ENCODE measurements at places on chromosomes 2 and 18.

DNA sequence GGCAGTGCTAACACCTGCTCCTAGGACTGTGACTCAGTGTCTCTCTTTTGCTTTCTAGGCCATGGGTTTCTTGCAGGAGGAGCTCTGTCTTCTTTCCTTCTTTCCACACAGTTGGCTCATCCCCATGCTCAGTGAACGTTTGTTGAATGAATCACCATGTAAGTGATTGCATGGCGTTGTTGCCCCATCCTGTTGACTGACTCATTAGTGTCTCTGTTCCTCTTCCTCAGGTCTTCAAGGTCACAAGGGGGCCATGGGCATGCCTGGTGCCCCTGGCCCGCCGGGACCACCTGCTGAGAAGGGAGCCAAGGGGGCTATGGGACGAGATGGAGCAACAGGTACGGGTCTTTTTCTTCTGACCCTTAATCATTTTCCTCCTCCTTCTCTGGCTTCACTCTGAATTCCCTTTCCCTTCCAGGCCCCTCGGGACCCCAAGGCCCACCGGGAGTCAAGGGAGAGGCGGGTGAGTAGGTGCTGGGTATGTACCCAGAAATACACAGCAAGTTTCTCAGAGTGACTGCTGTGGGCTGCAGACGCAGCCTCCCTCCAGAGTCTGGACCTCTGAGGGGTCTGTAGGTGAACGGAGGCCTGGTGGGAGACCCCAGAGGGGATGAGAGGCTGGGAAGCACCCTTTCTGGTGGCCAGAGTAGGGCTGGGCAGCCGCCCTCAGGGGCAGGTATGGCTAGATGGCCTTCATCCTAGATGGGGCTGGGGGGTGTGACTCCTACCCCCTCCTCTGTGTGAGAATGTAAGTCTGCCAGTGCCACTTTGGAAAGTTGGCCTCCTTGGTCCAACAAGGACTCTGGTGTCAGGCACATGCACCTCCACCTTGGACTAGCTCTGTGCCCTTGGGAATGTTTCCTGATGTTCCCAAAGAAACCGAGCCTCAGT, 32.4 kb downstream of the MARCO start:
- no peak for DNase-seq

DNA sequence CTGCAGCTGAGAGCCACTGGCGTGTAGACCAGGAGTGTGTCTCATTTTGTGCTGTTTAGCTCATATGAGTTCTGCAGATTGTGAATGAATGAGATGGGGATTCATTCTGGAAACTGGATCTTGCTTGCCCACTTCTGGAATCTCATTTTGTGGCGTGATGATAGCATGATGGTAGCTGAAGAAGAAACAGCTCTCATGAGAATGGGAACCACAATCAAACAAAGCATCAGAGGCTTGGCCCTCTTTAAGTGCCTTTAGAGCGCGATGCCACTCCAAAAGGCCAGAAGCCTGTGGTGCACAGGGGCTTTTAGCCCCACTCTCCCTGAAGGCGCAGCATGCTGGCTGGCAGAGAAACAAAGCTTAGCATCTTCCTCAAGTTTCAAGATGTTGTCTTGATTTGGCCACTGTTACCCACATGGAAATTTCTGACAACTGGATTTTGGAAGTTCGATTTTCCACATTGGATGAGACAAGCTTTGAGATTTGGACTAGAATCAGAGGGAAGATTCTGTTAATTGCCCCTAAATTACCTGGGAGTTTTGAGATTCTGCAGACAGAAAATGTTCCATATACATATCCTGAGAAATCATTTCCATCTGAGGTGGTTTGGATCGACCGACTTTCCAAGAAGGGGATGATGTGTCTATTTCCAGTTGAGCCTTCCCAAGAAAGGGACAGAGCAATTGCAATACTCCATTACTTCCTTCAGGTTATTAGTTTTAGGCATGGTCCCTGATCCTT, 234.5 kb downstream of the VAPA start:
- DNase-seq = no peak

- DNase-seq = no peak
These were observed 756 bp upstream of the OST4 start for GRCh38 chr2:27071990-27072830.

GRCh38 chr2:121030523-121030922, 254.5 kb downstream of the TFCP2L1 start:
- DNase-seq = no peak

DNA sequence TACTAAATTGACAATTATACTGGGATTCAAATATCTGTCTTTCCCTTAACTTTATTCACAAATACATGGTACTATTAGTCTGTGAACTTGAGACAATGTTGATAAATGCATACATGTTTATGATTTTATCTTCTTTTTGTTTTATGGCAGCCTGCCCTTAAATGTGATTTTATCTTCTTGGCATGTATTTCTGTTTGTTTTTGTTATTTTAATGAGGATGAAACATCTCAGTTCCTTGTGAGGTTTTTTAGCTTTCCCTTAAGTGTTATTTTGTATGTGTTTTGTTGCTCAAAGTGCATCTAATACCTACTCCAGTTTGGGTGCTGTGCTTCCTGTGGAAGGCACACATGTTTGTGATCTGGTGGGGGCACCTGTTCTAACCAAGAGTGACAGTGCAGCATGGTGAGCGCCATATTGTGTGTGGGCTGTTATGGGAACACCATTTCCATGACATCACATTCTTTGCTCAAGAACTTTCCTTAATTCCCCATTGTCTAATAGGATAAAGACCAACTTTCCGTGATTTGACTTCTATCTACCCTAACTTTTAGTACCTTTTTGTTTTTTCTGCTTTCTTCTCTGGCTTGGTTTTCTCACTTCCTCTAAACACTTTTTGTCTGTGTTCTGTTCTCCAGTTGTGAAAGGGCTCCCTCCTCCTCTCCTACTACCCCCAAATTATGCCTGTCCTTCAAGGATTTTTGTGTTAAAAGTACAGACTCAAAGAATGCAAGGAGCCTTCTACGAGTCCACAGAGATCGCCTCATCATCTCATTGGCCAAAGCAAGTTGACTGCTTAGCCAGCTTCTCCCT, 162.1 kb upstream of the TTC39C start:
- DNase-seq = no peak

DNA sequence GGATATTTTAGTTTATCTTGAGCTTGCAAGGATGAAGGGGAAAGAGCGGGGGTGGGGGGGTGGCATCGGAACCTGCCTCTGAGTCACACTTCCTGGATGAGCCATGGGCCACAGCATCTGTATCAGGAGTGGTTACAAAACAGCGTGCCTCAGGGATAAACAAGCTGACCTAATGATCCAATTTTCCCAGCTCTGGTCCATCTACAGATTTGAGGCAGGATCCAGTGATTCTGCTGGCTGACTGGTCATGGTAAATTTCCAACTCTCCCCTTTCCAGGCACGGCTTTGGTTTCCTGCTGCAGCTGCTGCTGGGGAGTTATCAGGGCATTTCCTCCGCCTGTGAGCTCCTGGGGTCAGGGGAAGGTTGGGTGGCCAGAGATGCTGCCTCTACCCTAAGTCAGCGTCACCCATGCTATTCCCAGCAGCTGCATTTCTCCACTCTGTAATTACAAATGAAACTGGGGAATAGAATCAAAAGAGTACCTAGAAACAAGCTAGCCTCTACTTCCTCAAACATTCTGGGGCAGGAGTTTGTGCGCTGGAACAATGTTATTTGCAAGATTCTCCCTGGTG, 4.7 kb upstream of the HPCAL1 start:
- no peak for DNase-seq

DNA sequence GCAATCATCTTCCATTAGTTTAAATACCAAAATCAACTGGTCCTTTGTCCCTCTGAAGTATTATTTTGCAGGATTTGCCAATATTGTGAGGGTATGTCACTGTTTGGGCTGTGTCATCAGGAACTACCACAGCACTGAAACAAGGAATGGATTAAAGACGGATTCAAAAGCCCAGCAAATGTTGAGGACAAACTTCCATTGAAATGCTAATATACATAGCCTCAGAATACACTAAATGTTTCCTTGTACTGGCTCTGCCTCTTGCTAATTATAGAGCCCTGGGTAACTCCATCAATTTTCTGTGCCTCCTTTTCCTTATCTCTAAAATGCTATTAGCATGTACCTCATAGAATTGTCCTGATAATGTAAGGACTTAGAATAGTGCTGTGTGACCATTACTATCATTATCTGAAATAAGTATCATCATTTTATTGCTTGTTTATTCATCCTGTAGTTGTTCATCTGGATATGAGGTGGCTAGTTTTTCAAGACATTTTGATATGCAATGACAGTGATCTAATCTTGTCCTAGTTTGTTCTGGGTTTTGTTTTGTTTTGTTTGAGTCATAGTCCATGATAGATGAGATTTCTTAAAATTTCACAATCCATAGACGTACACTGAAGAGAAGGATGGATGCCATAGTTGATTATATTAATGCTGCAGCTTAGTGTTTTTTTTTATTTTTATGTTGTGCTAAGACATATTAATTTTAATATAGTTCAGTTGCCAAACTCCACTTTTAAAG, 333.4 kb upstream of the KCNH7 start:
- DNase-seq = no peak

DNA sequence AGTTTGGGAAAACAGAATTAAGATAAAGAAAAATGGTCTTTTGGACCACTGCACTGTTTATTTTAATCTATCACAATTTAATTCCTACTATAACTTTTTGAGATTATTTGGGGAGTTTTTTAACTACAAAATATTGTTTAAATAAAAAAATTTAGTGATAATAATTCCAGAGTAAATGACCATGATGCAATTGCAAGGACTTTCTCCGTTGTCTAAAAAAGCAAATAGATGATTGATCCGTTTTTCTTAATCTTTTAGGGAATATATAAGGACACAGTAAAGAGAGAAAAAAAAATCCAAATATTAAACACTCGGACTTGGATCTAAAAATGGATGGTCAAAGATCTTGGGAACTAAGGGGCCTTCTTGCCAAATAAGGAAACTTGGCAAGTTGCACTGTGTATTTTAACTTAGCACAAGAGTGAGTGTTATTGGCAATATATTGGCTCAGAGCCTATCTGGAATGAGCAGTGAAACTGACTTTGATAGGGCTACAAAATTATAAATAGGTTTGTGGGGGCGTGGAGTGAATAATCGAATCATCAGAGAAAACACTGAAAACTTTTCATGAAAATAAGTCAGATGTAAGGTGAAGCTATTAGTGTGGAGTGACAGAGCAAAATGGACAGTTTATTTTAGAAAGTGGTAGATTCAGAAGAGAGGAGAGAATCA, 2.0 kb downstream of the MAP3K20 start:
- no peak for DNase-seq

- no peak for DNase-seq
These were observed 131.3 kb downstream of the INHBB start for GRCh38 chr2:120477198-120477597.

DNA sequence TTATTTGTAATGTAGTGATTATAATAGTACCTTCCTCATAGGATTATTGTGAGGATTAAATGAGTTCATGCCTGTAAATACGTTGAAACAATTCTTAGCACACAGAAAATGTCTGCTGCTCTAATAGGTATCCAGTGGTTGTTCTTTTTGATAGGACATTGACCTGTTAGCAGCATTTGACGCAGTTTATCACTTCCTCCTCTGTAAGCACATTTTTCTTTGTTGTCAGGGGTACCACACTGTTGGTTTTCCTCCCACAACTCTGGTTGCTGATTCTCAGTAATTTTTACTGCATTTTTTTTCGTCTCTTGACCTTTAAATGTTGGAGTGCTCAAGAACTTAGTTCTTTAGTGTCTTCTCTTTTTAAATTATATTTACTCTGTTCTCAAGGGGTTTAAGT, 15.4 kb downstream of the PPM1B start:
- DNase-seq = no peak

DNA sequence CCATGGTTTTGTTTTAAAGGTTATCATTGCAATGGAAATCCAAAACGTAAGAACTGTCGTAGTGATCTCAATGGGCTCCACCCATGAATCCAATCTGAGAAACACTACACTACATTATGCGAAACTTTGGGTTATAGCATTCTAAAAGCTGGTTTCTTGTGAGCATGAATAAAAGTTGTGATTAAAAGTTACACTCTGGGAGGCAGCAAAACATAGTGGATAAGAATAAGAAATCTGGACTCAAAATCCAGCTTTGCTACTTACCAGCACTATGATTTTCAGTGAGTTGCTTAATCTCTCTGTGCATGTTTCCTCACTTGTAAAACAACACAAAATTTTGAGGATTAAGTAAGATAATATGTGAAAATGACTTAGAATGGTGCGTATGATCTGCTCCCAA, 25.7 kb upstream of the THOC1 start:
- no peak for DNase-seq

- DNase-seq = no peak
These were observed 3.3 kb upstream of the ADAM17 start for GRCh38 chr2:9558948-9559381.

- no peak for DNase-seq
These were observed 313.8 kb downstream of the PIK3C3 start for GRCh38 chr18:42268798-42269197.

- peak; percentile 74 for DNase-seq
These were observed 2.4 kb upstream of the PROC start for GRCh38 chr2:127415593-127416505.

DNA sequence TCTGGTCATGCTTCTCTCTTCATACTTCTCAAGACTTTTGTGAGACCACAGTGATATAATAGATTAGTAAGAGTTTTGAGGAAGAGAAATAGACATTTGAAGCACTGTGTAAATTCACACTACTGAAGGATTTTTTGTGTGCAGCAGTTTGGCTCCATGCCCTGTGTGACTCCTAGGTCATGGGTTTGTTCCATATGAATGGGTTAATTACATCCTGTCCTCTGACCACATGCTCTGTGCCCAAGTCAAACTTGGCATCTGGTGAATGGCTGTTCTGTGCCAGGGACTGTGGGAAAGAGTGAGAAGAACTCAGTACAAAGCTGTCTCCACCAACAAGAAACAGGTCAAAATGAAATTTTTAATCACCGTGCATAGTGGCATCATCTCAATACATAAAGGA, 304.0 kb downstream of the LNPK start:
- no peak for DNase-seq

DNA sequence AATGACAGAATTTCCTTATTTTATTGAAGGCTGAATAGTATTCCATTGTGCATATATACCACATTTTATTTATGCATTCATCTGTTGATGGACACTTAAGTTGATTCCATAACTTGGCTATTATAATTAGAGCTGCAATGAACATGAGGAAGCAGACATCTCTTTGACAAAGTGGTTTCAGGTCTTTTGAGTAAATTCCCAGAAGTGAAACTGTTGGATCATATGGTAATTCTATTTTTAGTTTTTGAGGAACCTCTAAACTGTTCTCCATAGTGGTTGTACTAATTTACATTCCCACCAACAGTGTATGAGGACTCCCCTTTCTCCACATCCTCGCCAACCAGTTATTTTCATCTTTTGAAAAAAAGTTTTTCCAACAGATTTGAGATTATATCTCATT, 77.5 kb downstream of the TMEM200C start:
- DNase-seq = no peak

GRCh38 chr2:38201784-38202183, 125.8 kb upstream of the CYP1B1 start:
- DNase-seq = no peak

Data from central memory CD8-positive, alpha-beta T cell (primary cell).